Hepatocyte (in vitro differentiated cells): ENCODE measurements at places on chromosomes 4 and X. TPM values are rescaled to one million over a fixed set of nuclear protein-coding genes. Genes with fewer than 3 reads are reported as not detected.

The HTR2C gene
- polyA plus RNA-seq: not detected in 2 replicates

The FGD1 gene
- 8.7 and 11.9 TPM in 2 replicates for polyA plus RNA-seq

The LETM1 gene
- 24.4 and 29.4 TPM in 2 replicates for polyA plus RNA-seq

The GATB gene
- polyA plus RNA-seq: 20.1 and 23.5 TPM in 2 replicates

The BEND4 gene
- polyA plus RNA-seq: 0.06 TPM in 1 of 2 replicates, not detected in the other

The MAGEA8 gene
- not detected in 2 replicates for polyA plus RNA-seq

The TRIM61 gene
- 0.16 TPM in 1 of 2 replicates, not detected in the other for polyA plus RNA-seq

The FAM156B gene
- 25.6 and 28.2 TPM in 2 replicates for polyA plus RNA-seq

The PRKG2 gene
- 4.6 and 6.7 TPM in 2 replicates for polyA plus RNA-seq

The FRG2 gene
- not detected in 2 replicates for polyA plus RNA-seq

The MXD4 gene
- 127 and 131 TPM in 2 replicates for polyA plus RNA-seq

The PLP1 gene
- polyA plus RNA-seq: 0.80 and 1.1 TPM in 2 replicates

The NAP1L5 gene
- polyA plus RNA-seq: 4.9 and 8.0 TPM in 2 replicates

The SOWAHD gene
- polyA plus RNA-seq: 1.3 and 2.0 TPM in 2 replicates

The USP26 gene
- not detected in 2 replicates for polyA plus RNA-seq

The PITX2 gene
- polyA plus RNA-seq: 142 and 147 TPM in 2 replicates

The GAB3 gene
- 0.21 and 0.50 TPM in 2 replicates for polyA plus RNA-seq

The DCAF16 gene
- 11.9 and 14.6 TPM in 2 replicates for polyA plus RNA-seq

The GPRIN3 gene
- 0.60 and 0.64 TPM in 2 replicates for polyA plus RNA-seq

The HELT gene
- polyA plus RNA-seq: not detected in 2 replicates

The TMPRSS11F gene
- polyA plus RNA-seq: 0.50 TPM in 1 of 2 replicates, not detected in the other

The SPANXC gene
- polyA plus RNA-seq: not detected in 2 replicates

The TFE3 gene
- polyA plus RNA-seq: 59.8 and 80.0 TPM in 2 replicates

The SPANXN3 gene
- 1.3 and 2.8 TPM in 2 replicates for polyA plus RNA-seq

The SMIM10 gene
- polyA plus RNA-seq: 2.6 and 3.4 TPM in 2 replicates

The SFRP2 gene
- polyA plus RNA-seq: 42.8 and 50.0 TPM in 2 replicates

The ZNF630 gene
- 0.53 and 1.5 TPM in 2 replicates for polyA plus RNA-seq

The NEUROG2 gene
- 0.39 TPM in 1 of 2 replicates, not detected in the other for polyA plus RNA-seq

The TRAM1L1 gene
- 2.0 and 3.1 TPM in 2 replicates for polyA plus RNA-seq

The RAB39B gene
- 0.07 and 0.24 TPM in 2 replicates for polyA plus RNA-seq

The RNF150 gene
- polyA plus RNA-seq: 2.4 and 4.2 TPM in 2 replicates

The GLUD2 gene
- 3.0 and 4.4 TPM in 2 replicates for polyA plus RNA-seq

The KANTR gene
- 4.0 and 4.8 TPM in 2 replicates for polyA plus RNA-seq

The DMP1 gene
- not detected in 2 replicates for polyA plus RNA-seq

The ASB9 gene
- 4.1 and 4.7 TPM in 2 replicates for polyA plus RNA-seq

The AFM gene
- polyA plus RNA-seq: 34.8 and 52.7 TPM in 2 replicates

The TRIML2 gene
- 0.96 TPM in 1 of 2 replicates, not detected in the other for polyA plus RNA-seq
